ENCODE measurements at places on chromosomes 1 and 21. TPM values are rescaled to one million over a fixed set of nuclear protein-coding genes. Genes with fewer than 3 reads are reported as not detected.
A peak's percentile ranks its signal among the peaks of the same experiment; 100 is the strongest.

DNA sequence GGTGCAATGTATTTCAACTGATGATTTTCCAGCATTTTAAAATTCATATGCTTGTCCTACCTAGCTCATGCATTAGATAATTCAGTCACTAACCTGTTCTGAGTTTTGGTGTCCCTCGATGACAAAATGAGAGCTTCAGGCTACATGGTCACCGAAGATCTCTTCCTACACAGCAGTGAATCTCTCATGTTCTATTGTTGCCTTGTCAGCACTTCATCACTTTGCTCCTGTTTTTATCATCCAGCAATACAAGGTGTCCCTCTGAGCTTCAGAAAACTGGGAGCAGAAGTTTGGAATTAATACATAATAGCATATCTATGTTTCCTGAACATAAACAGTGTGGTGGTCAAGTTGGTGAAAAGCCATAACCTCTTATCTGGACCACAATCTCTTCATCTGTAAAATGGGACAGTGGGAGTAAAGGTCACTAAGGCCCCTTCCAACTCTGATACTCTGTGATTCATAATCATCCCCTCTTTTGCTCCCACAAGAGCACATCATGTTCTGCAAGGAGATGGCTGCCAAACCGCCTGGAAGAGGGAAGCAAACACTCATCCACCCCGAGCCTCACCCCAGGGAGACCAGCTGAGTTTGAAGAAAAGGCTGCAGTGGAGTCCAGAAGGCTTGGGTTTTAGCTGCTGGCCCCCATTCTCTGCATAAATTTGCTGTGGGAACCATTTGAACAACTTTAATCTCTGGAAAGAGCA is 137.9 kb upstream of the F3 start:
- no peaks in the 10 kb centered on the region for H3K27me3 ChIP-seq
- H3K4me1 ChIP-seq, result no peaks in the 10 kb centered on the region
- no peaks in the 10 kb centered on the region for H3K36me3 ChIP-seq
- DNase-seq, result peak; percentile 36

DNA sequence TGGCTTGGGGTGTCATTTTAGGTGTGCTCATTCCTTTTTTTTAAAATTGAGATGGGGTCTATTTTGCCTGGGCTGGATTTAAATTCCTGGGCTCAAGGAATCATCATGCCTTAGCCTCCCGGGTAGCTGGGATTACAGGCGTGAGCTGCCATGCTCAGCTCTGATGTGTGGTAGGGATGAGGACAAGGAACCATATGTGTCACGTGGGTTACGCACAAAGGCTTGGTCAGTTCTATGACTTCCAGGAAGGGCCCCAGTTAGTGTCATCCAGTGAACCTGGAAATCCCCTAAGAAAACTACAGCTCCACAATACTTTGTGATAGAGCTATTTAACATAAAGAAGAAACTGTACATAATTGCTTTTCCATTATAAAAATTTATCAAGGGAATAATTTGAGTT is 6.7 kb upstream of the METTL25B start:
- peaks cover 14% of the 10 kb centered on the region for H3K4me1 ChIP-seq
- no peaks in the 10 kb centered on the region for H3K27me3 ChIP-seq
- peaks cover 10% of the 10 kb centered on the region for H3K36me3 ChIP-seq
- no peak for DNase-seq

ADAMTSL4 gene
- total RNA-seq, result 3.4 TPM

- H3K4me3 ChIP-seq, result no peak overlapping the region
- H3K27ac ChIP-seq, result no peak overlapping the region
- H3K27me3 ChIP-seq, result no peaks in the 10 kb centered on the region
- no peak for DNase-seq
- no peaks in the 10 kb centered on the region for H3K4me1 ChIP-seq
These were observed 23.9 kb downstream of the IFNAR1 start for GRCh38 chr21:33348706-33349105.
